AG09309 (cell line): ENCODE measurements at places on chromosomes 2 and 18.
A peak's percentile ranks its signal among the peaks of the same experiment; 100 is the strongest.

GRCh38 chr2:128405467-128405900, 86.8 kb upstream of the HS6ST1 start:
- DNase-seq, result no peak

DNA sequence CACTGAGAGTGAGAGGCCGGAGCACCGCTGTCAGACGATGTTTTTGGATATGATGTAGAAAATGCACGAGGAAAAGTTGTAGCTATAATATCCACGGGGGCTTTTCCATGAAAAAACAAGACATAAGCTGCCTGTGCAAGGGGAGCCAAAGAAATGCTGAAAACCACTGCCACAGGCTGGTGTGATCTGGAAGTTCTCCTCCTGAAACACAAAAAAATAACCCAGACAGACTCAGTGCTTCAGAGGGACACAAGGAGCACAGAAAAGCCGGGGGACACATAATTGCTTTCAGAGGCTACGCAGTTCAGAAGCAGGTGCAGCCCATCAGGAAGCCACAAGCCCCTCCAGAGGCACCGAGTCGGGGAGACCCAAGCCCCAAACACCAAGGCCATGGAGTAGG, 98.2 kb downstream of the ZNF516 start:
- DNase-seq, result no peak

DNA sequence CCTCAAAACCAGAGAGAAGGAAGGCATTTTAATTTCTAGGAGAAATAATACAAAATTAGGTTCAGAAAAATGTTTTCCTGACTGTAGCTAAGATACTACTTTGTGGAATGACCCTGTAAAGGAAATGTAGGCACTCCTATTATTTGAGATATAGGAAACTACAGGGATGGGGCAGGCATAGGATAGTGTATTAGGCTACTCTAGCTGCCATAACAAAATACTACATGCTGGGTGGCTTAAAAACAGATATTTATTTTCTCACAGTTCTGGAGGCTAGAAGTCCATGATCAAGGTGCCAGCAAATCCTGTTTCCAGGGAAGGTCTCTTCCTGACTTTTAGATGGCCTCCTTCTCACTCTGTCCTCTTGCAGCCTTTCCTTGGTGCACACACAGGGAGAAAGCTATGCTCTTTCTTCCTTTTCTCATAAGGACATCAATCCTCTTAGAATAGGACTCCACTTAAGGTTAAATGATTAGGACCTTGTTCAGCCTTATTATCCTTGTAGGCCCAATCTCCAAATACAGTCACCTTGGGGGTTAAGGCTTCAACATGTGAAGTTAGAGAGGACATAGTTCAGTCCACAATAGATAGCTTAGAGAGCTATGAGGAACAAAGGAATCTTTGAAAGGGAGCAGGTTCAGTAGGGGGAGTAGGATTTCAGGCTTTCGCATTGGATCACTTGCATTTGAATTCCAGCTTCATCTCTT, 14.0 kb upstream of the CAVIN2 start:
- DNase-seq, result no peak

- no peak for DNase-seq
Measured at GRCh38 chr2:23828986-23829385, 97.9 kb downstream of the ATAD2B start.

- DNase-seq, result no peak
Measured at GRCh38 chr18:3726238-3726951, 276.4 kb downstream of the TGIF1 start.

DNA sequence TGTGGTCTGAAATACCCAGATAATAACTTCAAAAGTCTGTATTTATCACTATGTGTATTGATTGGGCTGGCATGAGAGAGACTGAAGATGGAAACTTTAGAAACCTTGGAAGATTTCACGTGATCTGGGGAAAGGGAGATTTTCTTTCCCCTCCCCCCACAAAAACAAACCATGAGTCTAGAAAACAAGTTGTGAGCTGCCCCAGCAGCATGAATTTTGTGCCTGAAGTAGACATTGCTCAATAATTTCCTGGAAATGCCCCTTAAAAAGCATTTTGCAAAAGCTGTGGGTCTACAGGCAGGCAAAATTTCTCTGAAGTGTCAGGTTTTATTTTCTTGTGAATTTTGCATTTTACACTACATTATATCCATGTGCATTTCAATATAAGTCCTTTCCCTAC, 101.8 kb downstream of the ETAA1 start:
- DNase-seq, result no peak

DNA sequence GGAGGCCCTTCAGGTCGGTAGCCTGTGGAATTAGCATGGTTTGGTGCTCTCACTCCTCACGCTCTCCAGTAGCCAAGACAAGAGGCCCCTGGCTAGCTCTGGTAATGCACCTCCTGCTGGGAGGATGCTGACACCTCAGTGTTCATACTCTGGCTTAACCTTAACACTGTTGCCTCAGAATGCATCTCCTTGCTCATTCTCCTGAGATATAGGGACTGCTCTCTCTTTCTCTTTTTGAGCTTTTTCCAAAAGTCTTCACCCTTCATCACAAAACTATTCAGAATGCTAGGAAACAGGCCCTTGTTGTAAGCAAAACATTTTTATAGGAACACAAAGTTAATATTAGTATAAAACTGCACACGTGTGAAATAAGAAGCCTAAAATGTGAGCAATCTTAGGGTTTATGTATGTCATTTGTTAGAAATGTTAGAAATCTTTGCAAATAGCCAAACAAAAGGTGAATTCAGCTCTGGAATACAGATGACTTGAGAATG, 17.3 kb upstream of the IMPA2 start:
- peak; percentile 32 for DNase-seq

DNA sequence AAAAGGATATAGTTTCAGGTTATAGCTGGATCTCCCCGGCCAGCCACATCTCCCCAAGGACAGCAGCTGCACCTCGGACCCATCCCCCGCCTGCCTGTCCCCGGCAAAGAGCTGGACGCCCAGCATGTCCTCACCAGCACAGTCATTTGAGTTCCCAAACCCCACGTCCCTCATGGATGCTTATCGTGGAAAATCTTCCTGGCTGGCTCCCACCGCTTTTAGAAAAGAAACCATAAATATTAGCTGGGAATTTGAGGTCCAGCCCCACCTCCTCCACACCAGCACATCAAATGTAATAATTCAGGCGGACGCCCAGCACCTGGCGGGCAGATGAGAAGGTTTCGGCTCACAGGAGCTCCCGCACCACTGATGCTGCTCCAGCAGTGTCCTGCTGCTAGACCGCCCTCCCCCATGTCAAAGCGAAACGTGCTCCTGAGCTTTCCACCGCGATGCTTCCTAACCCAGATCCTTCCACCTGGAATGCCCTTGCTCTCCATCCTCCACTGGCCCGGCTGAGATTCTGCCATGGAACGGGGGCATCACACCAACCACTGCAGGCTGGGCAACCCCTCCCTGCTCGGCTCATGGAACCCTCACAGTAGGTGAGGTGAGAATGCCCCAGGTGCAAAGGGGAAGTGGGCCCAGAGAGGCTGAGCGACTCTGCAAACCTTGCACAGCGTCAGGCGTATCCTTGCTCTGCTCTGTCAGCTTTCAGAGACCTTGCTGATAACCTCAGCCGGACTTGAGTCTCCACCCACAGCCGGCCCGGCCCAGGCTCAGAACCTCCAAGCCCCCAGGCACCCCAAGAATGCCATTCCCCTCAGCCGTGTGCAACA, 71.5 kb upstream of the GPC1 start:
- no peak for DNase-seq

- DNase-seq, result no peak
Measured at GRCh38 chr2:98029718-98030222, 34.0 kb upstream of the TMEM131 start.
